ENCODE measurements at places on chromosomes 6 and 20.
A peak's percentile ranks its signal among the peaks of the same experiment; 100 is the strongest.

- no peak for DNase-seq
These were observed 24.5 kb downstream of the GZF1 start for GRCh38 chr20:23386304-23387117.

DNA sequence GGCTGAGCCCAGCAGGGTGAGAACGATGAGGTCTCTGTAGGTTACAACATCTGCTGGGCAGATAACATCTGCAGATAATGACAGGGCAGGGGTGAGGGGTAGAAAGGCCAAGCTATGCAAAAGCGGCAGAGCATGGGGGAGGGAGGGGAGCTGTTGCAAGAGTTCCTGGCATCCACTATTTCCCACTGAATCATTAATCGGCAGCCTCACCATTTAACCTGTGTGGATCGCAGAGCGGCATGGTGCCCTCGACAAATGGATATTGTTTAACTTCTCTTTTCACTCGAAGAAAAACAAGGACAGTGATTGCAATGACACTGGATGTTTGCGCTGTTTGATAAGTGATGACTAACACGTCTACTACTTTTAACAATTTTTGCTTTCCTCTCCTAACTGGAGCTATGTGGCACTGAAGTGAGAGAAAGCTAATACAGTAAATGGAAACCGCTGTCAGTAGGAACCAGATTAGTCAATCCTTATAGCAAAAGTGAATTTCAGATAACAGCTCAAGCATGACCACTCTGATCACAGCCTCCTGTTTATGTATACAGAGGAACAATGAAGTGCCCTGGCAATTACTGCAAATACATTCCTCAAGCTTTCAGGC is 381.5 kb downstream of the TFAP2A start:
- no peak for DNase-seq

DNA sequence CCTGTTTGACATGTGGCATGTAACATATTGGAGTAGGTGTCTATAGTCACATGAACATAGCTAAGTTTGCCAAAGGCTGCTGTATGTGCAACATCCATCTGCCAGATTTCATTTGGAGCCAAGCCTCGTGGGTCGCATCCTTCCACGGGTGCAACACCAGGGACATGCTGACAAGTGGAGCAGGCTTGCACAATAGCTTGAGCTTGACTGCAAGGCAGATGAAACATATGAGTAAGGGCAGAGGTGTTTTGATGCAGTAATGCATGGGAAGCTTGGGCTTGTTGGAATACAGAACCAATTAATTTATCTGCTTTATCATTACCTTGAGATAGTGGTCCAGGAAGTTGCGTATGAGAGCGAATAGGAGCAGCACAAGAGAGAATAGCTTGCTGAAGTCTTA is 74.1 kb upstream of the BTN3A2 start:
- no peak for DNase-seq

- DNase-seq: no peak
These were observed 195.1 kb downstream of the EDN1 start for GRCh38 chr6:12485226-12485764.

GRCh38 chr6:154428897-154429296 is 72.3 kb upstream of the IPCEF1 start:
- DNase-seq: no peak

GRCh38 chr6:41197234-41197633 is 3.7 kb downstream of the TREML2 start:
- DNase-seq: no peak

GRCh38 chr6:16583144-16583762 is 178.0 kb downstream of the ATXN1 start:
- DNase-seq: no peak

- no peak for DNase-seq
These were observed 177.1 kb downstream of the MRPL14 start for GRCh38 chr6:43950051-43950605.

- no peak for DNase-seq
These were observed 39.2 kb downstream of the LIN28B start for GRCh38 chr6:104995989-104996617.

GRCh38 chr6:20696676-20697075 is 162.4 kb downstream of the CDKAL1 start:
- DNase-seq: no peak

GRCh38 chr6:151022492-151022891 is 157.0 kb downstream of the MTHFD1L start:
- no peak for DNase-seq

GRCh38 chr6:32154514-32155161 is 697 bp downstream of the PPT2 start:
- DNase-seq: no peak

- no peak for DNase-seq
These were observed 110.4 kb upstream of the ARMC2 start for GRCh38 chr6:108737594-108738546.

- DNase-seq: peak; percentile 5
These were observed 68.8 kb downstream of the PYGB start for GRCh38 chr20:25316506-25317190.

- DNase-seq: no peak
These were observed 40.2 kb downstream of the CENPW start for GRCh38 chr6:126380072-126380583.

DNA sequence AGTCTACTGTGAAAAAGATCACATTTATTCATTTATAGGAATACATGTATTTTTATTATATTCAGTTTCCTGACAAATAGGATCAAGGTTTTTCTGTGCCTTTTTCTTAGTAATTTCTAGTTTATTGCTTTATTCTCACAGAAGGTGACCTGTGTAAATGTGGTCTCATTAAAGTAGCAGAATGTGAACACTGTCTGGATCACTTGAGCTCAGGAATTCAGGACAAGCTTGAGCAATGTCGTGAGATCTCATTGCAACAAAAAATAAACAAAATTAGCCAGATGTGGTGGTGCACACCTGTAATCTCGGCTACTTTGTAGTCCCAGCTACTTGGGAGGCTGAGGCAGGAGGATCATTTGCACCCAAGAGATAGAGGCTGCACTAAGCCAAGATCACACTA is 516.7 kb downstream of the CDKAL1 start:
- no peak for DNase-seq

DNA sequence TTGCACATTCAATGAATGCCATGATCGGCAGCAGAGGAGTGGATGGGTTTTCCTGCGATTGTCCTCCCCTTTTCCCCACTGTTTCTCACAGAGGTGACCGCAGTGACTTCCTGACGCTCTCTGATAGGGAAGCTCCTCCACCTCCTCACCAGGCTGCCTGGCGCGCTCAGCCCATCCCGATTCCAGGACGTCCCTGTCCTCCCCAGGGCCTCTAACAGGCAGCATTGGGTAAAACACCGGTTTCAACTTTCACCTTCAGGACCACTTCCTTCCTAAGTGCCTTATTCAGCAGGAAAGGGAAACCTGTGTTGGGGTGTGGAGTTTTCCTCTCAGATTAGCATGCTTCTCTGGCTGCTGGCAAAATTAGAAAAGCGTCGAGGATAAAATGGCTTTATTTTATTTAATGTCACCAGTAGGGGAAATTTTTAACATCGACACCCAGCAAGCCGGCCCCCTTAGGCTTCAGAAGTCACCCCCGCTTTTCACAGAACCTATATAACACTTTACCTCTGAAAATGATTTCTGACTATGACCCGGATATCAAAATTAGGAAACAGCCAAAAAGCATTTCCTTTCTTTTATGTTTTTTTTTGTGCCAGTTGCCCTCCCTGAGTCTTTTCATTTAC is 570.4 kb upstream of the GJE1 start:
- DNase-seq: no peak

DNA sequence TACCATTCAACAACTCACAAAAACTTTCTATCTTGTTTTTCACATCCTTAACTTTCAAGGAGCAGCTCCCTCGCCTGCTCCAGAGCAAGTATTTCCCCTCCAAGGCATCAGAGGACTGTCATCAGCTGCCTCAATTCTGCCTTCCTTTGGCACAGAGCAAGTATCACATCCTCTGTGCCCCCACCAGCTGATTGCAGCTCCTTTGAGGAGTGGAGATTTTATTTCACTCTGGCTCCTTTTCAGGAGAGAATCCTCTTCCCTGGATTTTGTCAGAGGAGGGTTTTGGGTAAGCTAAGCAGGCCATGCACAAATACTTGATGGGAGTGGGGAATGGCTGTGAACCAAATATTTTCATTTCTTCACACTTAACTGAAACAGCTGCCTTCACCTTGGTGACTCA is 610.5 kb upstream of the FLRT3 start:
- no peak for DNase-seq

DNA sequence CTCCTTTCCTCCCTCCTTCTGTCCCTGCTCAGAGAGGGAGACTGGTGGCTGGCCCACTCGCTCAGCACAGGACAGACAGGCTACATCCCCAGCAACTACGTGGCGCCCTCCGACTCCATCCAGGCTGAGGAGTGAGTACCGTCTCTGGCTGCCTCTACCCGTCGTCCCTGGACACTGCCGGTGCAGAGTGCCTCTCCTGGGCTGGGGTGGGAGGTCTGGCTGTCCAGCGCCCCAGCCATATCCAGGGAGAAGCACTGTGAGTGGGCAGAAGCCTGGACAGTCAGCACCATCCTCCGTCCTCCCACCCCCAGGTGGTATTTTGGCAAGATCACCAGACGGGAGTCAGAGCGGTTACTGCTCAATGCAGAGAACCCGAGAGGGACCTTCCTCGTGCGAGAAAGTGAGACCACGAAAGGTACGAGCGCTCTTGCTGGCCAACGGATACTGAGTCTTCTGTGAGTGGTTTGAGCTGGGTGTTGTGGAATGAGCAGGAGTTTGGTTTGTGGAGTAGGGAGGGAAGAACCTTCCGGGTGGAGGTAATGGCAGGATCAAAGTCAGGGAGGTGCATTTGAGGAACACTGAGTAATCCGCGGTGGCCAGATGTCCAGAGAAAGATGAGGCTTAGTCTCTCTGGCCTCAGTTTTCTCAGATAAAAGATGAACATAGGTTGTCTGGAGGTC is 48.1 kb downstream of the SRC start:
- DNase-seq: no peak

DNA sequence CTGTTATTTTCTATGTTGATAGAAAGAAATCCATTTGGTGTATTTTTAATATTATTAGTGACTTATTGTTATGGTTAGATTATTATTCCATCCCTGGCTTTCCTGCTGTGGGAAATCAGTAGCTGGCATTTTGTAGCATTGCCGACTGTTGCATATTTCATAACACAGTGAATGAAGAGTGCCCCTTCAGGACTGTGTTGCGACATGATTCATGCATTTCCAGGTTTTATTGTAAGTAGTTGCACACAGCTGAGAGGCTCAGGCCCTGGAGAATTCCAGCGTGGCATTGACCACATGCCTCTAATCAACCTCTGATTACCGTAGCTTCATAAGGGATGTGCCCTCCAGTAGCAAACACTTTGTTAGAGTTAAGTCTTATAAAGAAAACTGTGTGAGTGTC is 263.9 kb downstream of the FARS2 start:
- no peak for DNase-seq

- no peak for DNase-seq
These were observed 39.2 kb downstream of the KIF3B start for GRCh38 chr20:32316667-32317066.

- DNase-seq: no peak
These were observed 722.2 kb upstream of the EYS start for GRCh38 chr6:66429210-66429609.

- no peak for DNase-seq
These were observed 82.6 kb downstream of the ASXL1 start for GRCh38 chr20:32440758-32441078.

GRCh38 chr6:113317442-113317841 is 539.7 kb upstream of the MARCKS start:
- DNase-seq: no peak

GRCh38 chr20:38543014-38543906 is 37.7 kb upstream of the ADIG start:
- no peak for DNase-seq

DNA sequence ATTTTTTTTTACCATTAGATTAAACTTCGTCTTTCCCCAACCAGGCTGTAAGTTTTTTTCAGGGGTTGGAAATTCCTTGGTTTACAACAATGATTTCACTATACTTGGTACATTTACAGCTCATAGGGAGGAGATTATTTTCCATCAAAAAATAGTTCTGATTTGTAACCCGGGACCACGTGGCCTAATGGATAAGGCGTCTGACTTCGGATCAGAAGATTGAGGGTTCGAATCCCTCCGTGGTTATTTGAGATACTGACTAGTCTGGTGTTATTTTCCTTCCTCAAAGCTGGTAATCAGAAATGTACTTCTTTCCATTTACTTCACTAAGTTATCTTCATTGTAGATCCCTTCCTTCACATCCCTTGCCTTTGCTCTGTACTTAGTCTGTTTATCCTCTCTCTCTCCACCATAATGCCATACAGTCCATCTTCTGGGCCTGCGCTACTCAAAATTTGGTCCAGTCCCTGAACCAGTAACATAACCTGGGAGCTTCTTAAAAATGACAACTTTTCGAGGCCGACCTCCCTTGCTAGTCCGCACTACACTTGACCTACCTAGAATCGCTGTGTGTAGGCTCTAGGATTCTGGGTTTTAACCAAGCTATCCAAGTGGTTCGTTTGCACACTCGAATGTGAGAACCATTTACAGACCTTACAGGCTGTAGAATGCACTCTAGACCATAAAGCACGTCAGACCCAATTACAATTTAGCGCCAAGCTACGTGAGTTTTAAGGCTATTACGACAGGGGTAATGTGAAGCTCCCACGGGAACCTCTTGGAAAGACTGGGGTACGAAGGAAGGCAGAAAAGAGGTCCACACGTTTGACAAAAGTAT is 42.1 kb upstream of the BTN3A2 start:
- DNase-seq: no peak

DNA sequence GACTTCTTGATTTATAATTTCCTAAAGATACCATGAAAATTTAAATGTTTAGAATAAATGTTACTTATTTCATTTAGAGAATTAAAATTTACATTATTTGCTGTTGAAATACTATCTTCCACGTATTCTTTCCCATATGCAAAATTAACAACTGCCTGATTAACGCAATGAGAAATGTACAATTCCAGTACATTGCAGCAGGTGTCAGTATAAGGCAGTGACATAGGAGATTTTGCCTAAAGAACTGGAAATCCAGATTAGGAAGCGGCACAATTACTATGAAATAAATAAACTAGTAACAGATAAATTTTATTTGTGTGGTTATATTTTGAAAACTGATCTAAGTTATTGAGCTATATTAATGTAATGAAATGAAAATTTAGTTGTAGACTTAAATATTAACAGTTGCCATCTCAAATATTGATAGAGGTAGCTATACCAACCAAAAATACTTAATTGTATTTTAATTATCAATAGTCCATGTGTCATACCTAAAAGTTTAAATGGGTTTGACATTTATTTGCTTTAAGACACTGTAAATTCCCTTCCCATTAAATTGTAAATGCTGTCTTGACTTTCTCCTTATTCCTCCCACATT is 300.2 kb downstream of the UTRN start:
- no peak for DNase-seq

DNA sequence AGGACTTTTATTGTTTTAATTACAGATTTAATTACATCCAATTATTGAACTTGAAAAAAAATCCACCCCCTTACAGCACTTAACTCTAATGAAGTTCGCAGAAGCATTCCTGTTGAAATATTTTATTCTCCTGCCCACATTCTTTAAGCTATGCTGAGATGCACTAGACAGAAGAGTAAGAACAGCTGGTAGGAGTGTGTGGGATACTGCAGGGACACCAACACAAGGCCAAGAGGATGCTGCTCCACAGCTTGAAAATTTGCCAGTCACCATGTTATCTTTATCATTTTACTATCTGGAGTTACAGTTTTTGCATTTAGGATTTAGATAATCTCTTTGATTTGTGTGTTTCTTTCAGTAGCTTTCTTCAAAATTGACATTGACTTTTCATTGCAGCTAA is 180.7 kb downstream of the EPHA7 start:
- DNase-seq: no peak

- DNase-seq: no peak
These were observed 1.4 kb downstream of the C6orf15 start for GRCh38 chr6:31110825-31111582.

Measured in activated B cell treated with CpG ODN at 0.5 μM for 24 hours (primary cell).